ENCODE measurements at places on chromosomes 6 and 20.

DNA sequence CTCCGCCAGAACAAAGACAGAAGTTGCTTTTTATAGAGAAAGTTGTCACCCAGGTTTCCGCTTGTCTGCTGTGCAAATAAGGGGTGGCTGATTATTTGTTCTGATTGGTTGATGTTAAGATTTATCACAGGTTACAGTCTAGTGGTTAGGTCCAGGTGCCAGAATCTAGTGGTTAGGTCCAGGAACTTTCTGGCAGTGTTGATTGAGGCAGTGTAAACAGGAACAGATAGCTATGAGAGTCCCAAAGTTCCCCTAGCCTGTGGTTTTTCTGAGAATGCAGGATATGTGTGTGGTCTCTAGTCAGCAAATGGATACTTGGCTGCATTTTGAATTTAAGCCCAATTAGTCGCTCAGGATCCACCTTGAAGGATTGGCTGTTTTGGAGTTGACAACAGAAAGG lies 148.0 kb downstream of the TMEM200A start:
- DNase-seq = no peak

DNA sequence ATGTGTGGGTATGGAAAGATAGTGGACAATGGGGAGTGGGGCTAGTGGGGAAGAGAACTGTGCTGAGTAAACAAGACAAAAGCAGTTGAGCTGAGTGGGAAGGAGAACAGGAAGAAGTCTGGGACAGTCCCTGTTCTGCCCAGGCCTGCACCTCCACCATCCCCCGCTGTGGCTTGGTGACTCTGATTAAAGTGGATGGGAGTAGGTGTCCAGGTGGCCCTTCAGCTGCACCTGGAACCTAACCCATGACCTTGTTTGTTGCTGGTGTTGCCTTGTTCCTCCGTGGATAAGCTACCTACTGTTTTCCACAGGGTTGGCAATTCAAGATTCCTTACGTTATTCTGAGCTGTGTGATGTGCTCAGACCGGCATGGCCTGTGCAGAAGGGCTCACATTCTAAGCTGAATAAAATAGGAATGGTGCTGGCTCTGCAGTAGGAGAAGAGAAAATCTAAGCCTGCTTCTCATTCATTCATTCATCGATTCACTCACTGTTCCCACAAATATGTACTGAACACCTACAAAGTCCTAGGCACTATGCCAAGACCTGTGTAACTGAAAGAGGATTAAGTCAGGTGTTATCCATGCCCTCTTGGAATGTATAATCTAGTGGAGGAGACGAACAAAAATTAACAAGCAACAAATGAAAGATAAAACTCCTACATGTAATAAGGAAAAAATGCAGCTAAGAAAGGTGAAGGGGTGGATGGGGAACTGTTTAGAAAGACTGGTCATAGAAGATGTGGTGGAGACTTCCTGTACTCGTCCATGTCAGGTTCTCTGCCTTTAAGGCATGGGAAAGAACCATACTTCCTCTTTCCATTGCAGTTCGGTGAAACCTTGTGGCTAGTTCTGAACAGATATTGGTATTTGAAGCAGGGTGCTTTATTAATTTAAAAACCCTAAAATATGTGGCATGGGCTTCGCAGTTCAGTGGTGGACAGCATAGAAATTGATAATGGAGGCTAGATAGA lies 10.1 kb upstream of the CALHM6 start:
- no peak for DNase-seq

- no peak for DNase-seq
Measured at GRCh38 chr6:166485651-166486535, 100.6 kb downstream of the RAMACL start.

DNA sequence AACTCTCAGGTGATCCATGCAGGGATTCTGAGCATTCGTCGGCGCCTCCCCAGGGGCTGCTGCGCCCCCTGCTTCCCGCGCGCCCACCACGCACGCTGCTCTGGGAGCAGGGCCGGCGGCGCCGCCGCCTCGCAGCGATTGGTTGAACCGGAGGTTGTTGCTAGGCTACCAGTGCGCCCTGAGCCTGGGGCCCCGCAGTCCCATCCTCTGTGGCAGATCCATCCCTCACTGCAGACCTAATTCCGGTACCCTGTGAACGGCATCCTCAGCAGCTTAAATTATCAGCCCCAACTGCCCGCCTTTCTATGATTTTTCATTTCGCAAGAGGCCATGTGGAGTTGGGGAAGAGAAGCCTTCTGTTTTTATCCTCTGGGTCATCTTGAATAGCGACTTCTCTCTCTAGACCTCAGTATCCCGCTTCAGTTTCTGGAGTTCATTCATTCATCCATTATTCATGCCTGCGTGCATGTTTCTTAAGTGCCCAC lies 15.4 kb downstream of the PNPLA1 start:
- DNase-seq = no peak

GRCh38 chr6:96017070-96017359 lies 1.2 kb downstream of the FUT9 start:
- no peak for DNase-seq

GRCh38 chr20:40606237-40606636 lies 82.8 kb downstream of the MAFB start:
- no peak for DNase-seq

DNA sequence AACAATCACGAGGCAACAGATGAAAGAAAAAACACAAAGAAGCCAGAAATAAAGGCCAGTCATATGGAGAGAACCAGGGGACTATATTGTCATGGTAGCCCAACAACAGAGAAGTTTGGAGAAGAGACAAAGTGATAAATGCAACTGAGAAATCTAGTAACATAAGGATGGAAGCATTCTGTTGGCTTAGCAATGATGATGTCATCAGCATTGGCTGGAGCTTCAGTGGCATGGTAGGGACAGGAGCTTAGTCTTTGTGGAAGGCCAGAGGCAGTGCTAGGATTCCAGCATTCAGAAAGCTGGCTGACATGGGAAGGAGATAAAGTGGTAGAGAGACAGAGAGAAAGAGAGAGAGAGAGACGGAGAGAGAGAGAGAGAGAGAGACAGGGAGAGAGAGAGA lies 276.4 kb downstream of the TRDN start:
- DNase-seq = no peak

DNA sequence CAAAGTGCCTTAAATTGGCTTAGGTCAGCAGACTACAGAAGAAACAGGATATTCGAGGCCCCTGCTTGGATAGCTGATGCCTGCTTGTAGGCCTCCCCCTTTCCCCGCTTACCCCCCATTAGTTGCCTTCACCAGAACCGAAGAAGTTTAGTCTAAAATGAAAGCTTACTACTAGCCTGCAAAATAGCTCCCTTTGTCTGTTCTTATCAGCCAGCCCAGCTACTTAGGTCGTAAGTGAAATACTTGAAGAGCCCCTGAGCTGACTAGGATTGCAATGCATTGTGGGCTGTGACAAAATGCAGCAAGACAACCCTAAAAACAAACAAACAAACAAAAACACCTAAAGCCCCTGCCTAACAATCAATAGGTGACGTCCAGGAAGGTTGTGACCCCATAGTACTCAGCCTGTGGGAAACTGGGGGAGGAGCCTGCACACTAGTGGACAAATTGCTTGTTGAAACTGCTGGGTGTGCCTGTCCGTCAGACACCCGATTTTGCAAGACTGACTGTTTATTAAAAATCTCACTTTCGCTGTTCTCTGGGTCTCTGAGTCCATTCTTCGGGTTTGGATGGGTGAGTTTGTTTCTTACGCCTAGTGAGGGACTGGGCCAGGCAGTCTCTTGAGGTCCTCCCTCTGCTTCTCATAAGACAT lies 105.0 kb upstream of the DUSP22 start:
- no peak for DNase-seq
